SW 1271 (cell line): ENCODE measurements at places on chromosomes 3 and 15.

GRCh38 chr3:182527745-182528144, 265.6 kb upstream of the ATP11B start:
- no peak for DNase-seq

DNA sequence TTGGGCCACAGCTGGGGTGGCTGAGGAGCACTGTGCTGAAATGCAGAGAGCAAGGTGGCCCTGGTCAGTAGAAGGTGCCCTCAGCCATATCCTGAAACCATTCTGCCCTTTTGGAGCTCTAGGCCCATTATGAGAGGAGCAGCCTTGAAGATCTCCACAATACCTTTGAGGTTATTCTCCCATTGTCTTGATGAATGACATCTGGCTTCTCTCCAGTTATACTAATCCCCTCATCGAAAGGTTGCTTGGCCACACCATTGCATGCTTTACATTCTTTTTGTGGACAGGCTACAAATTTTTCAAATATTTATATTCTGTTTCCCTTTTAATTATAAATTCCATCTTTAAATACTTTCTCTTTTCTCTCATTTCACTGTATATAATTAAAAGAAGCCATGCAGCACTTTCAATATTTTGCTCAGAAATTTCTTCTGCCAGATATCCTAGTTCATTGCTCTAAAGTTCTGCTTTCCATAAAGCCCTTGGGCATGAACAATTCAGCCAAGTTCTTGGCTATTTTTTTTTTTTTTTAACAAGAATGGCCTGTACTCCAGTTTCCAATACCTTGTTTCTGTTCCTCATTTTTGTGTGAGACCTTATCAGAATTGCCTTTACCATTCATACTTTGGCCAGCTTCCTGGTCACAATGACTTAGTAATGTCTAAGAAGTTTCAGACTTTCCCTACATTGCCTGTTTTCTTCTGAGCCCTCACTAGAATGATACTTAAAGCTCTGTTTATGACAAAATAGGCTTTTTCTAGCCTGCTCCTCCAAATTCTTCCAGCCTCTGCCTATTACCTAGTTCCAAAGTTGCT, 138.9 kb upstream of the SGO1 start:
- no peak for DNase-seq

- no peak for DNase-seq
Measured at GRCh38 chr3:183539811-183540210, 15.7 kb downstream of the KLHL6 start.

DNA sequence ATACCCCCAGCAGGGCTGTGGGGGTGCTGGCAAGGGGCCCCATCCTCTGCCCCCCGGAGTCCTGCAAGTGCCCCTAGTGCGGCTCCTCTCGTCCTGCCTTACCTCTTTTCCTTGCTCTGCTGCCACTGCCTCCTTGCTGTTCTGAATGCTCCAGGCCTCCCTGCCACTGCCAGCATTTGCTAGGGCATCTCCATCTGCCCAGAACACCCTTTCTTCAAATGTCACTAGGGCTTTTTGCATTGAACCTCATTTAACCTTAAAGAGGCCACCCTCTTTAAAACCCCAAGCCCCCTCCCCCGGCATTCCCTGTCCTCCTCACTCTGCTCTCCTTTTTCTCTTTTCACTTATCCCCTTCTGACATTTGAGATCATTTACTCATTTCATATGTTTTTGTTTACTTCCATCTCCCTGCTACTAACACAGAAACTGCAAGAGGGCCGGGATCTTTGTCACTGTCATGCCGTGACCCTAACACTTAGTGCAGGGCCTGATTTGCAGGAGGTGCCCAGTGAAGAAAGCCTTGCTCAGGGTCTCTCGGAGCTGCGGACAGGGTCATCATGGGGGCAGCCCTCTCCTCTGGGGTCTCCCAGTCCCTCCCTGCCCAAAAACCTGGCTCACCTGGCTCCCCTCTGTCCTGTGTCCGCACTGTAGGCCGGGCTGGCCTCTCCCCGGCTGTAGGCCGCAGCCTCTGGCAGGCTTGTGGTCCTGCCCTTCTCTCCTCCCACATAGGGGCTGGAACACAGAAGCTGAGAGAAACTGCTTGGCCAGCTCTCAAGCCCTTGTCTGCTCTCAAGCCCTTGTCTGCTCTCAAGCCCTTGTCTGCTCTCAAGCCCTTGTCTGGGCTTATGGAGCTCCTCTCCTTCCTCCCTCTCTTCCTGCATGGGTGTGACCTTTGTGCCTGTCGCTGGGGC, at the start of gene ACOX2:
Gene ACOX2 (minus strand): TSS at position 690 of the 911 bp plus-strand sequence. CDS start 2,084 bp downstream, outside the sequence.
- DNase-seq: no peak

- DNase-seq: no peak
Measured at GRCh38 chr15:21269121-21269520, 171.2 kb downstream of the POTEB3 start.

- DNase-seq: no peak
Measured at GRCh38 chr15:63869371-63870042, 35.8 kb upstream of the HERC1 start.

DNA sequence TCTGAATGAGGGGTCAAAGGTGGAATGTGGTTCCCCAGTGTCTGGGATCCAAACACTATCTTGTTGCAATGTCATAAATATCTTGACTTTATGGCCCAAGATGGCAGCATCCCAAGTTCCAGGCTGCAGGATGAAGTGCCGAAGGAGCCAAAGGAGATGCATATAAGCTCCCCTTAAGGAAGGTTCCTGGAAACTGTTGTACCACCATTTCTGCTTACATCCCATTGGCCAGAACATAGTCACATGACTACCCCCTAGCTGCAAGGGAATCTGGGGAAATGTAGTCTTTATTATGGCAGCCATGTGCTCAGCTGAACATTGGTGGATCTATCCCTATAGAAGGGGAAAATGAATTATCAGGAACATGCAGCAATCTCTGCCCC, 54.3 kb downstream of the BDH1 start:
- peak; percentile 14 for DNase-seq

GRCh38 chr15:81277851-81278250, 46.1 kb downstream of the STARD5 start:
- no peak for DNase-seq

DNA sequence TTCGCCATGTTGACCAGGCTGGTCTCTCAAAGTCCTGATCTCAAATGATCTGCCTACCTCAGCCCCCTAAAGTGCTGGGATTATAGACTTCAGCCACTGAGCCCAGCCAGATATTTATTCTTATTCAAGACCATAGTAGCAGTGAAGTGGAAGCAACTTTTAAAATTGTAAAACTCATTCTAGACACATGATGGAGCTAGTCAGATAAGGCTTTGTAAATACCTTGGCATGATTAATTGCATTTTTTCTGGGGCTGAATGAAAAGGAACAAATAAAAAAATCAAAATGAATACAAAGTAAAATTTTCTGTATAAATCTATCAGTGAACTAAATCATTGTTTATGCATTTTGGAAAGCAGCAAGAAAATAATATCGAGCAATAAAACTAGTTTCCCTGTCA, 4.1 kb upstream of the MYO1E start:
- peak; percentile 29 for DNase-seq

DNA sequence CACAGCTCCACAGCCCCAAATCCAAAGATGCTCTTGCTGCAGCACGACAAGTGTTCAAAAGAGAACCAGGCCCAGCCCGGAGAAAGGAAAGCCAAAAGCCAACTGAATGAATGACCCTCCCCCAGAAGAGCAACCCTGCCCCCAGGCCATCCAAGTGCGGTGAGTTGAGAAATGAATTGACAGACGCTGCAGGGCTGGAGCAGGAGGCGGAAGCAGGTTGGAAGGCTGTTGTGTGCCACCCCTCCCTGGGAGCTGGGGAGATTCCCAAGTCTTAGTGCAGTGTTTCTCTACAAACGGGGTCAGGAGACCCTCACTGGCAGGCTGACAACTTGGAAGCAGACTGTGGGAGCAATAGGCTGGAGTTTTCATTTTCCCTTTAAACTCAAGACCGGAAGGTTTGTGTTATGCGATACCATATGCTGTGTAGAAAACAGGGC, 3.5 kb upstream of the SPTBN5 start:
- no peak for DNase-seq

DNA sequence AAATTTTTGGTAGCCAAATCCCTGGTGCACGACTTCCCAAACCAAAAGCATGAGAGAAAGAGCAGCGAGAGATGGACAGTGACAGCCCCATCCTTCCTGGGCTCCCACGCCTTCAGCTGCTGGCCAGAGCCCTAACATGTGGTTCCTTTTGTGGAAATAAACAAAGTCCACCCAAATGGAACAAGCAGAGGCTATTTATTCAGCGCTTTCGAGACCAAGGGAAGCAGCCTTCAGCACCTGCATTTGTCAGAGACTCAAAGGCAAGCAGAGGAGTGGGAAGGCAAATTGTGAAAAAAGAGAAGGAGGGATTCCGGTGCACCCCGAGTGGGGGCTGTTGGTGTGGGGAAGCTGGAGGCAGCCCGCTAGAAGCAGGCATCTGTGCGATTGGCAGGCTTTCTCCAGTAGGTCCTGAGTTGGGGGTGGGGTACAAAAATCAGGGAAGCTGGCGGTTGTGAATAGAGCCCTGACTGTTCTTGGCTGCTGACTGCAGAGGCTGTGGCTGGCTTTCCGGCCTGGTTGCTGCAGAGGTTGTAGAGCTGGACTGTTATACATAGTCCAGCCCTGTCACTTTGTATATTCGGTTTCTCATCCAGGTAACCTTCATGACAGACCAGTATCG, 427.2 kb downstream of the OCA2 start:
- no peak for DNase-seq

- DNase-seq: no peak
Measured at GRCh38 chr15:41987925-41988275, 15.5 kb upstream of the EHD4 start.

- DNase-seq: no peak
Measured at GRCh38 chr3:73739791-73740453, 115.2 kb upstream of the PDZRN3 start.

- no peak for DNase-seq
Measured at GRCh38 chr3:126146034-126146433, 34.4 kb downstream of the ALDH1L1 start.

DNA sequence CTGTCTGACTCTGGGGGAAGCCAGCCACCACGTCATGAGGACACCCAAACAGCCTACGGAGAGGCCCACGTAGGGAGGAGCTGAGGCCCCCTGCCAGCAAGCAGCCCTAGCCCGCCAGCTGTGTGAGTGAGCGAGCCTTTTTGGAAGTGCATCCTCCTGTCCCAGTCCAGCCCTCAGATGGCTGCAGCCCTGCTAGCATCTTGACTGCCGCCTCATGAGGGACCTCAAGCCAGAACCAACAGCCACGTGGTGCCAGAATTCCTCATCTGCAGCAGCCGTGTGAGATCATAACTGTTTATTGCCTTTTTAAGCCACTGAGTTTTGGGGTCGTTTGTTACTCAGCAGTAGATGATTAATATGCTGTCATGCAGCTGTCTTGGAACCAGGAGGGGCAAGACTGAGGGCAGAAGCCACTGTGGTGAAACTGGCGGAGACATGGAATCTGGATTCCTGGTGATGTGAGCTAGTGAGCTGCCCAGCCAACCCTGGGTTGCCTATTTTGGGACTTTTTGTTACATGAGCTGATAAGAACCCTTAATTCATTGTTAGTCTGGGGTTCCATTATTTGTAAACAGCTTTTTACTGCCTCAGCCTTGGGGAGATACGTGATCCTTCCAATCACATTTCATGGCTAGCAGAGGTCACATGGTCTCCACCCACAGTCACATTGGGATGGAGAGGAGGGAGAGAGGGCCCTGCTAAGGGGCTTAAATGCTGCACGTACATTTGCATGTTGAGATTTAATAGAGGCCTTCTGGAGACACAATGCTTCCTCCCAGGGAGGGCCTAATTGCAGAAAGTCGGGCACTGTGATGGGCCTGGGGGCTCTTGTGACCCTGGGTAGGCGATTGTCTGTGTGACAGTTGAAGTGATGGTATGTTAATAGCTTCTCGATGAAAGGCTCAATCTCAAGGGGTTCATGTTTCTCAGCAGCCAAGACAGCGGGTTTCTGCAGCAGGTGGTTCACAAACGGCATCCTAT, 73.8 kb downstream of the RPLP1 start:
- DNase-seq: no peak

- DNase-seq: no peak
Measured at GRCh38 chr3:54261141-54261540, 138.8 kb downstream of the CACNA2D3 start.

DNA sequence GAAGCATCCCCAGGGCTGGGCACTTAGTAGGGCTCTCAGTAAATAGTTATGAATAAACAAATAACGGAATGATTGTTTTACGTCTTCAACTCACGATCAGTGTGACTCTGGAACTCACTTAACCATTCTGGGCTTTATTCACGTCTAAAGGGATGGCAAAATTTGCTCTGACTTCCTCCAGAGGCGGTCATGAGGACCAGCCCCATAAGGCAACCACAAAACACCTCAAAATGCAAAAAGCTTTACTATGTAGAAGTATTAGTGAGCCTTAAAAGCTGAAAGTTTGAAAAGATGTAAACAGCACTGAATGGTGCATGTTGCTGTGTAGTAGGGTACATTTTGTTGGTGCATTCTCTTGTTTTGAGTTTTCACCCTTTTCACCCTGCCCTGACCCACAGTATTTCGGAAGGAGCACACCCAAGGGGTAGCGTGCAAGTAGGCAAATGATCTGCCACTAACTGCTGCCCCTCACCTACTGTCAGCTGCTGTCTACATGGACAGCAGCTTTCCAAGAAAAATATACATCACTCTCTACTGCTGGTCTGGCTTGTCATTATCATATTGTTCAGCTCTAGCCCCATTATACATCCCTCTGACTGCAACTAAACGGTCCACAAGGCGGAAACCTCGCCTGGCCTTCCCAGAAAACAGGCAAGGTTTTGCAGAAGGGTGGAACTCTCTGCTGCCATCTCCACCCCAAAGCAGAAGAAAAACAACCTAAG, 308.5 kb upstream of the PROK2 start:
- no peak for DNase-seq

GRCh38 chr3:131361464-131362421, 19.8 kb upstream of the NUDT16 start:
- peak; percentile 96 for DNase-seq

GRCh38 chr3:113227146-113227545, 15.8 kb downstream of the BOC start:
- DNase-seq: no peak

- DNase-seq: no peak
Measured at GRCh38 chr3:66582721-66583423, 82.0 kb upstream of the LRIG1 start.

DNA sequence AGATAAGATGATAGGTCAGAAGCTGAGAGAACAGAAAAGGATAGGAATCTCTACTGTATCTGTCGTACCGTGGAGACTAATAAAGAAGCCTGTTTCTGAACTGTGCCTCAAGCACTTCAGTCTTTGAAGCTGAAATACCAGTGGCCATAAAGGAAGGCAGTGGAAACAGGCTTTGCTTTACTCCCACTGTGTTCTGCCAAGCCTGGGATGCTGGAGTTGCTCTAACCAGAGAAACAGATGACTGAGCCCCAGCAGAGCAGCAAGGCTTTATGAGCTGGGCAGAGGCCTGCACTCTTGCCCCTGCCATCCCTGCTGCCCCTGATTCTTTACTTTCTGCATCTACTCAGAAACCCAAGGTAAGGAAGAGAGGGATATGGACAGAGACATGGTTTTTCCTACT, 89.4 kb downstream of the PDE8A start:
- DNase-seq: no peak

DNA sequence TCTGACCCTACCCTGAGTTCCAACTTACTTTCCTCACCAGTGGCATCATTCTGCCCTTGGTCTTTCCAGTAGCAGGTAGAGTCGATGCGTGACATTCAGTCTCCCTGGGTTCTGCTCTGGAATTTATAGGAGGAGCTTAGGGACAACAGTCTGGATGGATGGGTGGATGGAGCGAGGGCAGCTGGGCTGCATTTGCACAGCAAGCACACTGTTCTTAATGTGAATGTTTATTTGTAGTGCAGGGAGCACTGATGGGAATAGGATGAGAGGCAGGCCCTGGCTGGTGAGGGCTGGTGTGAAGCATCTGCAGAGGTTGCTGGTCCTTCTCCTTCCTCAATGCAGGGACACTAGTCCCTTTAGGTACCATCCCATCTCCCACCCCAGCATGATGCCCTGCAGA, 176.2 kb downstream of the EPHB1 start:
- DNase-seq: no peak
